ENCODE measurements at places on chromosomes 13 and 19.
A peak's percentile ranks its signal among the peaks of the same experiment; 100 is the strongest.

DNA sequence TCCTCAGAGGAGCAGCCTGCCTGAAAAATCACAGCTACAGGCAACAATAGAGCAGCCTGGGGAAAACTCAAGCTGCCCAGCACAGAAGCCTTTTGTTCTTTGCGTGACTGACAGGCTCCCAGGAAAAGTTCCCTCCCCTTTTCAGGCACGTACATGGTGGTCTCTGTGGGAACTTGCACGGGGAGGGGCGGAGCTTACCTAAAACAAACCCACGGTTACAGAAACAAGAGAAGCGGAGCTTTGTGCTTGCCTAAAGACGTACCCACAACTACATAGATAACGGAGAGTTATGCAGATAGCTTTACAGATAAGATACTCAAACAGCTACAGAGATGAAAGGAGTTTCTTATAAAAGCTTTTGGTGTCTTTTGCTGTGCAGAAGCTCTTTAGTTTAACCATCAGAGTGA lies 11.4 kb downstream of the ETFB start:
- DNase-seq: no peak

DNA sequence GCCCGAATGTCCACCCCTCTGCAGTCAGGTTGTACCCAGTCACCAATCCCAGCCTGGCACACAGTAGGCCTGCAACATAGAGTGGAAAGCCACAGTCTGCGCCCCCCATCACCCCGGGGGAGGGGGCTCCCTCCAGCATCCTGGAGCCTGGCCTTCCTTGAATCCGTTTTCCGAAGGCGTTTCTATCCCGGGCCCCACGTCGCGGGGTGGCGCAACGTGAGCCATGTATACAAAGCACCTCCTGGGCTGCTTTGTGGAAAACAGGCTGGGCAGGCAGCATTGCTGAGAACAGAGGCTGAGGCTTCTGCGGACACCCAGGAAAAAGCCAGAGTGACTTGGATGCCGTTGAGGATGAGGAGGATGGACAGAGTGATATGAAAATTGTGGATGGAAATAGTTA lies 103.3 kb upstream of the USP29 start:
- DNase-seq: no peak

- DNase-seq: no peak
Measured at GRCh38 chr13:87128036-87128435, 543.1 kb upstream of the SLITRK5 start.

GRCh38 chr13:60229708-60230272 lies 66.1 kb upstream of the DIAPH3 start:
- DNase-seq: no peak

DNA sequence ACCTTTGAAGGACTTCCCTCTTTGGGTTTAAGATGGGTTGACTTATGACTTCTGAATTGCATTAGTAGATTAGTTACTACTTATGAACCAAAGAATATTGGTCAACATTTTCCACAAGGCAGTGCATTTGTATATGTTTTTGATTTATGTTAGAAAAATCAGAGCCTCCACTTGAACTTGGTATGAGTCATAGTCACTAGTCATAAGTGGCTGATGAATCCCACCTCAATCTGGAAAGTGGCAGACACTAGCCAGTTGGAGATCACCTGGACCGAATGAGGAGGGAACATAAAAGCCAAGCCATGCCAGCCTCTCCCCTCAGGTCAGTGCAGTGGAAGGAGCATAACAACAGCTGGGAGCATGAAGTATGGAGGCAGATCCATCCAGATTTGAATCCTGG lies 39.3 kb upstream of the SPART start:
- DNase-seq: no peak

GRCh38 chr13:100098445-100099116 lies 9.7 kb downstream of the PCCA start:
- DNase-seq: no peak

DNA sequence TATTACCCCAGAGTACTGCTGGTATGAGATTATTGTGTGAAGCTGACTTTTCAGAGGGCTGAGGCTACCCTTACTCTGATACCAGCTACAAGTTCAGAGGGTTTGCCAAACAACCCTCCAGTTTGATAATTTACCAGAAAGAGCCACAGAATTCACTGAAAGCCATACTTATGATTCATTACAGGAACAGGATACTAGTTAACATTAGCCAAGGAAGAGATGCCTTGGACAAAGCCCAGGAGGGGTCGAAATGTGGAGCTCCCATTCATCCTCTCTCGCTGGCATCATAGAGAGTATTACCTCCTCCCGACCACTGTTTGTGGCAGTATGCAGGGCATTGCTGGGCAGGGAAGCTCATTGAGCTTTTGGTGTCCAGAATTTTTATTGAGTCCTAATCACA lies 364.3 kb downstream of the KCNRG start:
- DNase-seq: no peak

GRCh38 chr19:29239213-29239776 lies 26.3 kb upstream of the UQCRFS1 start:
- no peak for DNase-seq

DNA sequence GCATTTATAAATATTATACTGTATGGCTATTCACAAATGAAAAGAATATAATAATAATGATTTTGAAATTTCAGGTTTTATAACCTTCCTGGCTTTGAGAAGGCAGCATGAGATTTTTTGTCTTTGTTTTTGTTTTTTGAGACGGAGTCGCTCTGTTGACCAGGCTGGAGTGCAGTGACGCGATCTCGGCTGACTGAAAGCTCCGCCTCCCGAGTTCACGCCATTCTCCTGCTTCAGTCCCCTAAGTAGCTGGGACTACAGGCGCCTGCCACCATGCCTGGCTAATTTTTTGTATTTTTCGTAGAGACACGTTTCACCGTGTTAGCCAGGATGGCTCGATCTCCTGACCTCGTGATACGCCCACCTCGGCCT lies 64.1 kb downstream of the ZNF429 start:
- DNase-seq: no peak

DNA sequence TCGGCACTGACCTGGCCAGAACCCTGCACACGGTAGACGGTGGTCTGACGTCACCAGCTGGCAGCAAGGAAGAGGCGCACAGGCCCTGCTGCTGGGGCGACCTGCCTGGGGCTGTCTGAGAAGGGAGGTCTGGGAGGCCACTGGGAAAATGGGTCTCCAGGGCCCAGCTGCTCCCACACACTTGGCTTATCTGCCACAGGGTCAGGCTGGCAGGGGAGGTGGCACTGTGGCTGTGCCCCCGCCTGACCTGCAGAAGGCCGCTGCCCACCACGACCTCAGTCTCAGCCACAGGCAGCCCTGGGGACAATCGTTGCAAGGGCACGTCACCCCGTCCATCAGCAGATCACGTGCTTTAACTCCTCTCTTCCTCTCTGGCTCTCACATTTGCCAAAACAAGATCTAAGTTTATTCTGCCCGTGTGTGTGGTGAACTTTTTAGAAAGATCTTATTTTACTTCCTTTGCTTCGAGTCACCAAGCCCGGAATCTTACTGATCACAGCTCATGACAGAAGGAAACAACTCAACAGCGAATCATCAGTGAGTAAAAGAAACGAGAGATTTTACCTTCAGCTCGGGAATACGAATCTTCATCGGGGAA lies 45.2 kb upstream of the RANBP3 start:
- no peak for DNase-seq

DNA sequence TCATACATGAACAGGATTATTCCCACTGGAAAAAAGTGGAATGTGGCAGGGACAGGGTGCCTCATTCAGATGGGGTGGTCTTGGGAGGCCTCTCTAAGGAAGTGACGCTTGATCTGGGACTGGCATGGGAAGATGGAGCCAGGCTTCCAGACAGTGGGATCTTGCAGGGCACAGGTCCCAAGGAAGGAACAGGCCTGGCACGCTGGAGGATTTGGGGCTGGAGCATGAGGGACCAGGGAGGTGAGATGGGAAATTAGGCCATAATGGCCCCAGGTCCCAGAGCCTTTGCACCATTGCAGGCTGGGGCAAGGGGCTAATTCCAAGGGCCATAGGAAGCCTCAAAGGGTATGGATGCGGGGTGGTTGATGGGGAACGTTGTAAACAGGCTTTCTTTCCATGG lies 9.2 kb downstream of the ZNF536 start:
- no peak for DNase-seq

DNA sequence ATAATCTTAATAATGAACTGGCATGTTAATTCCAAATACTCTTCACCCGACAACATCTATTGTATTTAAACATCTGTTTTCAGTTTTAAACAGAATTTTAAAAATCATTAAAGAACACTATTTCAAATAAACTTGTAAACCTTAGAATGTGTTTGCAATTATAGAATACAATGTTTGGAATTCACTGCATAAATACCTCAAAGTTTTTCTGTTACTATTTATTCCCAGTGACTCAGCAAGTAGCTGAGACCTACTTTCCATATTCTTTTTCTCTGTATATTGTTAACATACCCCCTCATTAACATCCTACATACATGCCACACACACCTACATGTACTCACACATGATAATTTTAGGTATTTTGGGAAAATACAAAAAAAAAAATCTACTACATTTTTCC lies 1134.3 kb downstream of the SLITRK1 start:
- DNase-seq: no peak

- DNase-seq: no peak
Measured at GRCh38 chr19:51090471-51090870, 7.8 kb upstream of the KLK14 start.

GRCh38 chr19:47348819-47349795 lies at the start of gene DHX34:
TSS of gene DHX34 (plus strand) at chr19:47349315. CDS start at chr19:47353031, 3,716 bp downstream.
- peak; percentile 99 for DNase-seq

DNA sequence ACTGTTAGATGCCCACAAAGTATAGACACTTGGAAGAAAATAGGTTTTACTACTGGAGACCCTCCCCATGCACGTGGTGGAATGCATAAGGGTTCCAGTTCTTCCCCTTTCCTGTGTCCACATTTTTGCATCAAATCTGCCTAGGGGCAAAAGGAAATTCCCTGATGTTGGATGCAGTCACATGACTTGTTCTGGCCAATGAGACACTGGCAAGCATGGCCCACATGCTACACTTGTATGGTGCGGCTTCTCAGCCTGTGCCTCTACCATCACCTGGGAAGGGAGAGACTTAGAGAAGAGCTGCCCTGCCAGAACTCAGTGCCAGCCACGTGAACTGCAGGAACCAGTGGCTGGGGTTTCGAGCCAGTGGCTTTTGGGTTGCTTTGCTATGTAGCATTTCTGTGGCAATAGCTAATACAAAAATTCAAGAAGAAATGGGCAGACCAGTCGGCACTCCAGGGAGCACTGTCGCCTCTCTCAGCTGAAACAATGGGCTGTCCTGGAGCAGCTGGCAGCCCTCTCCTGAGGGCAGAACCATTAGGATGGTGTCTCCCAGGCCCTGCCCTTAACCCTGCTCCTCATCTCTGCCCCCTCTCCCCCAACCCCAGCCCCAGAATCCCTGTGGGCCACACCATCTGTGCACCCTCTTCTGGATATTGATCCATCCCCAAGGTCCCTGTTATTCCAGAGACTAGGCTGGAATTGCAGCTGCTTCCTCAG lies 634.0 kb downstream of the UQCRFS1 start:
- no peak for DNase-seq

DNA sequence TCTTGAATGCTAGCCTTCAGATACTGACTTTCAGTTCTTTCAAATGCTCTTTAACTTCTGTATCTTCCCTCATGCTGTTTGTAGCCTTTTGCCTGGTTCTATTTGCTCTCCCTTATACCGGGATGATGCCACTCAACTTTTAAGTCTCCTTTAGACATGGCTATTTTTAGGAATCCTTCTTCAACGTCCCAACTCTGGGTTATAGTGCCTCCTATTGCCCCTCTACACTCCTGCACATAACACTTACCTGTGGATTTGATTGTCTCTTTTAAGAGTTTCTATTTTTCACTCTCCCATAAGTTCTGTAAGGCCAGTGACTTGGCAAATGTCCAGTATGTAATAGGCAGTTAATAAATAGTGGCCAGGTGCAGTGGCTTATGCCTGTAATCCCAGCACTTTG lies 343.0 kb downstream of the KLF5 start:
- DNase-seq: no peak

DNA sequence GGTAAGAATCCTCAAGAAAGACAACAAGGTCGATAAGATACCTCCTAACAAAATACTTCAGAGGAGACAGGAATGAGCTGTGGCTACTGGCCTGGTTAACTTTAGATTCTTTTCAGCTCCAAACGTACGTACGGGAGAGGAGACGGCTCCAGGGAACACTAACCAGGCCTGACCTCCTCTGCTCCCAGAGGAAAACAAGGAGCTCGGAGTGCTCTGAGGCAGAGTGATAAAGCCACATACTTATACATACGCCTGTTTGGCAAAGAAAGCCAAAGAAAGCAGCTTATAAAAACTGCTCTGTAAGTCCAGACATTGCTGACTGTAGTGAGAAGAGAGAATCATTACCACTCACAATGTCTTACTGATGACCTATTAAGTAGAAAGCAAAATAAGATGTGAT lies 263.9 kb downstream of the MZT1 start:
- no peak for DNase-seq
